ENCODE measurements at places on chromosomes 12 and 14.

DNA sequence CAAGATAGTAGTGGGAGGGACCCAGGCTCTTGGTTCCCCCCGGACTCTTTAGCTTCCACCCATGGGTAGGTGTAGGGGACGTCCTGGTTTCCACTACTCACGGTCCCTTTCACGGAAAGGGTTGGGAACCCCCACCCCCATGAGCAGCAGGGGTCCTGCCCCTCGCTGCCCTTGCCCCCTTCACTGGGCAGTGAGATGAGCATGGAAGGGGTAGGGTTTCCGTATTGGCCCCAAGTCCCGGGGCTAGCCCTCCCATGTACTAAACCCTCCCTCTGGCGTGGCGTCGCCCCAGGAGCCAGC, 12.7 kb downstream of the AGAP2 start:
- DNase-seq: no peak

GRCh38 chr12:65672441-65672840, 151.8 kb upstream of the HMGA2 start:
- DNase-seq: no peak

- DNase-seq: no peak
These were observed 43.5 kb upstream of the FKBP4 start for GRCh38 chr12:2751230-2751629.

DNA sequence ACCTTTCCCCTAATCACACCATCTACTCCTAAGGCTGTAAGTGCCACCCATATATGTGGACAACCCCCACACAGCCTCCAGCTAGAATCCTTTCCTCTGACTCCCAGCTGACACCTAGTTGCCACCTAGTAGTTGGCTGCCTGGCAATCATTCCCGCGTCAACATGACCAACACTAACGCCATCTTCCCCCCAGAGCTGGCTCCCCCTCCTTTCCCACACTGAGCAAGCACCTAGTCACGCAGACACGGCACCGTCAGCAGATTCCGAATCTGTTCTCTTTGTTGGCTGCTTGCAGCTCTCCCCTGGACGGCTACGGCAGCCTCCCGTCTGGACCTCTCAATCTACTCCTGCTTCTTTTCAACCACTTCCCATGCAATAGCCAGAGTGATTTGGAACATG, 27.7 kb downstream of the UBR7 start:
- no peak for DNase-seq

DNA sequence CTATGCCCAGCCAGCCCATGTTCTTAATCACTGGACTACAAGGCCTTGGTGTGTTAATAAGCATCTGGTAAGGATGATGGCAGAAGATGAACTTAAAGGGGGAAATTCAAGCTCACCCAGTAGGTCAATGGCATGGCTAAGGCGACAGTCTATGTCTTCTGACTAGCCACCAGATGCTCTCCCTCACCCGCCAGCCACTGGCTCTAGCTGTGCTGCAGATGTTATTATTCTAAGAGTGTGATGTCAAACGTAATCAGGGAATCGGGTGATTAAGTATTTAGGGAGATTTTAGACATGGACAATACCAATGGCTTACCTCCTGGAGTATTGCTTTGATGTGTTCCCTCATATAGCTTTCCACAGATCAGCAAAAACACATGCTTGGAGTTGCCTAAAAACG, 39.2 kb upstream of the MAX start:
- DNase-seq: no peak

DNA sequence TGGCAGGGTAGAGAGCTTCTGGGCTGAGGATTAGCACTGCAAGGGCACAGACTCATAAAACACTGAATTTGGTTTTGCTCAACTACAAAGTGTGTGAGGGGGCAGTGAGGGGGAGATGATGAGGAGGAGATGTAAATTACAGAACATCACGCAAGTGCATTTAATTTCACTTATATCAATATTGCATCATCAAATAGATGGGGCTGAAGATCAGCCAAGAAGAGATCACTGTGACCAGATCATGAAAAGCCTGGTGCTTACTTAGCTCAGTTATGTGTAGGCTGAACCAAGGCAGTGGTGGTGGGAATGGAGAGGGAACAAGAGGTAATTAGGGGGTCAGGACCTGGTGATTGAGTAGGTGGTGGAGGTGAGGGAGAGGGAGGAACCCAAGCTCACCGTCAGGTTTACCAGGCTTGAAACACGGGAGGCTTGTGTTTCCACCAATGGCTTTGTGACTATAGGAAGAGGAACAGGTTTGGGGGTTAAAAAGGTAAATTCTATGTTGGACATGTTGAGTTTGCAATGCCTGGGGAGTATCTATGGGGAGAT, 11.3 kb downstream of the FOS start:
- DNase-seq: no peak

DNA sequence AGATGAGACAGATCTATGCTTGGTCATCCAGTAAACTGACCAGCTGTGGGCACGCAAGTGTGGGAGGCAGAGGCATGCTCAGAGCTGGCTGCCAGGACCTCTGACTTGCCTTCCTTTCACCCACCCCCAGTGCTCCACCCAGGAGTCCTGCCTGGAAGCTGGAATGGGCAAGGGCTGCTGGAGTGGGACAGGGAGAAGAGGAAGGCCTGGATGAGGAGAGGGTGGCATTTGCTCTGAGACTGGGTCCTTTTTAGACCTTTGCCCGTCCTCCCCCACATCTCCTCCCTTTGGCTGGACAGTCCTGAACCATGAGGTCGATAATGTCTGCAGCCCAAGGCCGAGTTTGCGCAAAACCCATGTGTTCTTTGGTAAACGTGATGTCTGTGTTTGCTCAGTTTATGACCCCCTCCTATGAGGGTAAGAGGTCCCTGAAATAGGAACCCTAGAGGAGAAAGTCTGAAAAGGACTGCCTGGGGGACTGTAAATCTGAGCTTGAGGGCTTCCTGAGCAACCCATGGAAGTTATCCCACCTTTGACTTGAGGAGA, 3.8 kb upstream of the INHBE start:
- no peak for DNase-seq

DNA sequence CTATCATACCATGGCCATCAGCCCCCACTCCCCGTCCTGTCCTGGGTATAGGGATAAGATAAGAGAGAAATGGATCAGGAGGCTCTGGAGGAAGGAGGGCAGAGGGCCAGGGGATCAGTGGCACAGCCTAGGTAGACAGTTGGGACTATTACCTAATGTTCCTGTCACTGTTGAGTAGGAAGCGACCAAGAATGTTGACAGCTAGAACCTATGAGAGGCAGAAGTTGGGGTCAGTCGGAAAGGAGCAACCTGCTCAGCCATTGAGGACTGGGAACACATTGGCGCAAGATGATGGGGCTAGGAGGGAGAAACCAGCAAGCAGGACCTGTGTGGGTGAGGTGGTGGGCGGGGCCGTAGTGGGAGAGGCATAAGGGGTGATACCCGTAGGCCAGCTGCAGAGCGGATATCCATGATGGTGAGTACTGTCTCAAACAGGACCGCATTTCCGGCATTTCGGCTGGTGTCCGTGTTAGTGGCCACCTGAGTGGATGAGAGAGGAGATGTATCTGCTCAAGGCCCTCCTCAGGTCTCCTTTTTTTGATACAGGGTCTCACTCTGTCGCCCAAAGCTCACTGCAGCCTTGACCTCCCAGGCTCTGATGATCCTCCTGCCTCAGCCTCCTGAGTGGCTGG, 3.3 kb downstream of the AP1G2 start:
- DNase-seq: no peak

GRCh38 chr12:67415473-67415872, 146.3 kb downstream of the CAND1 start:
- DNase-seq: no peak

DNA sequence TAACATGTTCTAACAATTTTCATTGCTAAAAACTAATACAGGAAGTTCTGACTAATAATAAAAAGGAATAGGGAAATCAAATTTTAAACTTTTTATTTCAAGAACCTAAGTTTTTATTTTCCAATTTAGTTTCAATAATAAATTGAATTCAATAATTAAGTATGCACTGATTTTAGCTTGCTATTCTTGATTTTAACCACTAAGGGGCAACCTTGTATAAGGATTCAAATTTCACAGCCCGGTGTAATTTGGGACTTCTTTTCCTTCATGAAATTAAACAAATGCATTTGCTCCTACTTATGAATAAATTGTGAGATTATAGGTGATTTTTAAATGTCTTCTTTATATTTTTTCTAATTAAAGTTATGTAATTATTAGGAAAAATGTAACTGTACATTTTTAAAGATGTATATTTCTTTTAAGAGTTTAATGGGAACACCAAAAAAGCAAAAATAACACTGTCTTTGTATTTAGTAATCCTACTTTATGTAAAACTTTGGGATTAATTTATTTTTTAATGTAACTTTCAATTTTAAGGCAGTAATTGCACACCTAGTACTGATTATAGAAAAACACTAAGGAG, 241.4 kb upstream of the PDZRN4 start:
- no peak for DNase-seq

DNA sequence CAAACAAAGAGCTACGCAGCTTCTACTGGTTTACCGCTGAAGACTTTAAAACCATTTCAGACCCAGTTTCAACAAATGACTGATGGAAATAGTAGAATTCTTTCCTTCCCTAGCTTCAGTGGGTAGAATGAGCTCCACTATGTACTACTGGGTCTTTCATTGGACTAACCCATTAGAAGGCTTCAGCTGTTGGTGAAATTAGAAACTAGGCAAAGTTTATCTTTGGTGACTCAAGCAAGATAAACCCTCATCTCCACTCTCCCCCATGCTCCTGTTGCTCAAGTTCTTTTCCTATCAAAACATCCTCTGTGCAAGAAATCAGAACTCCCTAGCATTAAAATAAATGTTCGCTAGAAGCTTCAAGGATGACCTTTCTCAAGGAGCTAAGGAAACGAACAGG, 159.2 kb downstream of the PAWR start:
- no peak for DNase-seq

GRCh38 chr14:54766276-54767138, 136.1 kb downstream of the GCH1 start:
- no peak for DNase-seq

DNA sequence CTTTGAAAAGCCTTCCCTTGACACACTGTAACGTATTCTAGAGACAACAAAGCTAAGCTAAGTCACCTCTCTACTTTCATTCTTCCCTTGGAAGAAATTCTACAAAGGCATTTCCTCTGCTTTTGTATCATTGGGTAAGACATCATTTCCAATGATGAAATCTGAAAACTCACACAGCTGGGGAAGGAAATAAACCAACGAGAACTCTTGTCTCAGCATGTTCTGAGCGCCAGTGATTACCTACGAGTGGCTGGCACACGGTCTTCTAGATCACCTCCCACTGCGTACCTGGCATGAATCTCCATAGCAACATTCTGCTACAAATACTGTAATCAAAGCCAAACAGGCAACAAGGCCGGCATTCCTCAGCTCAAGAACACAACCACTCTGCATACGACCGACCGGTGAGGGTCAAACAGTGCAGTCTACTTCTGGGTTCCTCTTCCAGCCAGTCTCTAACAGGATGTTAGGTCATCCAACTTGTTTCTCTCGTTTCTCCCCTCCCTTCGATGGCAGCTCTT, 7.6 kb downstream of the VPS37B start:
- no peak for DNase-seq

DNA sequence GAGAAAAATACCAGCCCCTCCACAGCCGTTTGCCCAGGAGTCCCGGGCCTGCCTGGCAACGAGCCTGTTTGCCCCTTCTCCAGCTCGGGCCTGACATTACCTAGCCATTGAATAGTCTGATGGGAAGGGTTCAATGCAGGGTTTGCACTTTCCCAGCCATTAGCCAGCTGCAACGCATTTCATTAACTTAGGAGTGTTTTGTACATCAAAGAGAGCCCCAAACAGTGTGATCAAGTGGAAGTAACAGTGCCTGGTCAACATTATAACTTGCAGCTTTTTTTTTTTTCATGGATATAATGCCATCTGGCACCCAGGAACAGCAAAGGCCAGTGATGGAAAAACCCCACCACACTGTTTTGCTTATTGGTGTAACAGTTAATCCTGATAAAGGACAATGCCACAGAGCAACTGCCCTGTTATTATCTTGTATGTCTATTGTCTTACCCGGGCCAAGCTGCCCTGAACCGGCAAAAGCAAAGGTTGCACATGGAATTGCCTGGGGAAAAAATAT, 38.0 kb downstream of the BTG1 start:
- no peak for DNase-seq

DNA sequence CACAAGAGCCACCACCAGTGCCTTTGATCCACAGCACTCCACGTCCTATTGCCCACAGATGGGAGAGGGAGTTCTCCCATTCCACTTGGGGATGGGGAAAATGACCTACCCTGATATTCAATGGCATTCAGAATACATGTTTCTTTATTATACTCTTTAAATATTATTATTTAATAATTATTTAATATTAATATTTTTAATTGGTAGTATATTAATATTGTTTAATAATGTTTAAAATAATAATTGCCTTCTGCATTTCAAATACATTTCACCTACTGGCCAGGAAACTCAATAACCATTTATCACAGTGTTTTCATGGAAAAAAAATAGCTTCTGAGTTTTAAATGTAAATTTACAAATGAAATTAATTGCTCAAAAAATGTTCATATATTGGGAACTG, 127.4 kb upstream of the G2E3 start:
- no peak for DNase-seq

Data from C1 segment of cervical spinal cord (tissue), 14 donors.